ENCODE measurements at places on chromosomes 1 and 21.

GRCh38 chr1:44339731-44340130, 15.3 kb downstream of the ERI3 start:
- no peak for DNase-seq

DNA sequence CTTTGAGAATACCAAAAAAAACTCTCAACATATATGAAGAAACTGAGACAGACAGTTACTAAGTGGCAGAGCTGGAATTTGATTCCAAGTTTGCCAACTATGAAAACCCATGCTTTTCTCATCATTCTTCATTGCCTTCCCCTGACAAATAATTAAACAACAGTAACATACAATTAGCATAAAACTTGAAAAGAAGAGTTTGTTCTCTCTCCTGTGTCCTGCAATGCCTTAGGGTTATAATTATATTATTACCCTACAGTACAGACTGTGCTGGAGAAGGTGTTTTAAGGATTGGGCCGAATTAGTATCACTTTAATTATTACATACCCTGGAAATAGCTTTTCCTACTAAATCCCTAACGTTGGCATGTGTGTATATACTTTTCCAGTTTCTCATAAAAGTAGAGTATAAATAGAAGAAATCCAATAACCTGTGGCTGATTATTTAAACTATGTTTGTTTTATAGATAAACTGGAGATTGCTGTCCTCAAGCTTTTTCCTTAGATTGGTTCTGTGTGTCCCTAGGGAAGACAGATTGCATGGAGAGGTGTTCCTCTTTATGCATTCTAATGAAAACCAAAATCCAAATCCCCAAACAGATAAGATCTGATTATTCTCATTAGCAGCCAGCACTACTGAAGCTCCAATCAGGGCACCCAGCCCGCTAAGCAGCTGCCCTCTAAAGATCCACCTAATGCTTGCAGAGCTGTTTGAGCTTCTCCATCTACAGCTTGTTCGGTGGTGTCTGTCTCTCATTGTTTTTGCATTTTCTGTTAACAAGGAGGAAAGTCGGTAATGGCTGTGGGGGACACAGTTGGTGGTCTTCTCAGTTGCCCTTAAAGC, 156.3 kb downstream of the TM2D1 start:
- no peak for DNase-seq

DNA sequence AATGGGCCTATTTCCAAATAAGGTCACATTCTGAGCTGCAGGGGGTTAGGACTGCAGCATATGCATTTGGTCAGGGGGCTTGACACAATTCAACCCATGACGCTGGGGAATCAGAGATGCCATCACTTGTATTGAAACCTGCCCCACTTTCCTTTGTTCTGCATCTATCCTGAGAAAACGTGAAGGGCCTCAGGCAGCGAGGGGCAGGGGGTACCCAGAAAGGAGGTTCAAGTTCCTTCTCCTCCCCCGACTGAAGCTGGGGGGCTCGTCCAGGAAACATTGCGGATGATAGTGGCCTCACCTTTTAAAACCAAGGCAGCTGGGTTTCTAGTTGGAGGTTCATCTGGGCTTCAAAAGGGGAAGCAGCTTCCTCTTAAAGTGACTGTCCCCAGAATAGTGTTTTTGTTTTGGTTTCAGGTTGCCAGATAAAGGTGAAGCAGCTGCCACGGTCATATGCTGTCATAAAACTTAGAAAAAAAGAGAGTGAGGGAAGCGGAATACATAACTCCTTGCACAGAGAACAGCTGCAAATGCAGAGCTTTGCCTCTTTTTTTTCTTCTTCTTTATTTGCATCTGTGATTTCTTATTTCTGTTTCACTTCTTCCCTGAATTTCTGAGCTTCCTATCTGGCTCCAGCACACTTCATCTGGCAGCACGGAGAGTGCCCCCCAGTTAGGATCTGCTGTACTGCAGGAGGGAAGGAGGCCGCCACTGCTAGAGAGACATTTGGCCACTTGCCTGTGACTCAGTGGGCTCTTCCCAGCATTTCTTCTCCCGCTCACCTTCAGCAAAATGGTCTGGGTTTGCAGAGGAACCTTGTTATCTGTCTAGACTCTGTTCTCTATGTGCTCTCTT, 142.0 kb downstream of the AJAP1 start:
- no peak for DNase-seq

- DNase-seq, result no peak
Measured at GRCh38 chr1:234262007-234262753, 111.1 kb upstream of the COA6 start.

DNA sequence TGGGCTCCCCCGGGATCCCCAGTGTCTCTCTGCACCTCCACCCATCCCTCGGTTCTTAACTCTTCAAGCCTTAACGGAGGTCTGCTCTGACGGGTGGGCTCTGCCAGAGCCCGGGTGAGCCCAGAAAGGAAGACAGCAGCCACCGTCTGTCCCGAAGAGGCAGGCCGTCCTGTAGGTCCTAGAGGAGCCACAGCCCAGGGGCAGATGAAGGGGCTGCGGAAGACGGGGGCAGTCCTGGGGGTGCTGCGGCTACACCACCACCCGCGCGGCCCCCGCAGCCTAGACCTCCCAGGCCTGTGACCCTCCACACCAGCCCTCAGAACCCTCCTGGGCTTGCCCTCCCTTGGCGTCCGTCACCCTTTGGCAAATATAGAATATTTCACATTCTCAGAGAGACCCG, 71.0 kb downstream of the UMODL1 start:
- no peak for DNase-seq

- no peak for DNase-seq
Measured at GRCh38 chr1:90349510-90349909, 354.6 kb downstream of the ZNF326 start.

- DNase-seq, result no peak
Measured at GRCh38 chr1:234246638-234247116, 126.6 kb upstream of the COA6 start.

- no peak for DNase-seq
Measured at GRCh38 chr1:154859151-154859785, 10.8 kb downstream of the KCNN3 start.

- DNase-seq, result no peak
Measured at GRCh38 chr1:223617323-223618070, 48.0 kb downstream of the CAPN8 start.

DNA sequence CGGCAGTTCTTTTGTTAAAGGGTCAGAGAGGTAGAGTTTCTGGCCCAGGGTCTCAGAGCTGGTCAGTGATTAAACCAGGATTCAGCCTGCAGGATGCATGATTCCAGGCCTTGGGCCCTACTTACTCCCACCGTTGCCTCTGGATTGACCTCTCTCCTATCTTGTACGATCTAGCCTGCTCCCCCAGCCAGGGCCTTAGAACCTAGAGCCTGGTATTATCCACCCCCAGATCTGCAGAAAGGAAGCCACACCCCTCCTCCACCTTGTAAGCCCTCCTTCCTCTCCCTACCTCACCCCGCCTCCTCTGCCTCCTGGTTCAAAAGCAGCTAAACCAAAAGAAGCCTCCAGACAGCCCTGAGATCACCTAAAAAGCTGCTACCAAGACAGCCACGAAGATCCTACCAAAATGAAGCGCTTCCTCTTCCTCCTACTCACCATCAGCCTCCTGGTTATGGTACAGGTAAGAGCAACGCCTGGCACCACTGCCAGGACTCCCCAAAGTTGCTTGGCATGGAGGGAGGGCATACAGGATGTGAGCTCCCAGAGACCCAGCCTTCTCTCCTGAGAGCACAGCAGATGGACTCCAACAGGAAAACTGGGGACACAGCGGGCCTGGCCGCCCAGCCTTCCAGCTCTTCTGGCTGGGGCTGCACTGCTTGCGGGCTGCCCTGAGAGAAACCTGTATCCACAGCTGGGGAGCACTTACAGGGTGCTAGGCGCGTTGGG, at the start of gene CD52:
TSS of gene CD52 (plus strand) at position 347 of the 726 bp plus-strand sequence. CDS start at position 407, 60 bp downstream.
- no peak for DNase-seq

DNA sequence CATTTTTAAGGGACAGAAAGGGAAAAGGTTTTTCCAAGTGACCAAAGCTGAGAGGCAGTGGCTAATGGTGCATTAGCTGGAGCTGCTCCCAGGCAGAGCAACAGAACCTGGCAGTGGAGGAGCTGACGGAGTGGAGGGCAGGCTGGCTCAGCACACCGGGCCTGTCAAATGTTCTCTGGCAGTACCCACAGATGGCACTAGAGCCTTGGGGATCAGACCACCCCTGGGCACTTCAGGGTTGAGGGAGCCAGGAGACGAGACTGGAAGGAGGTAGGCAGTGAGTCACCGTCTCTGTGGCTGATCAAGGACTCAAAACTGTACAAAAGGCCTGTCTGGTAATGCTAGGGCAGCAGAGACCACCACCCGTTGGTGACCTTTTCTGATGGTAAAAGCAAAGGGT, 121.7 kb upstream of the KIAA0040 start:
- DNase-seq, result no peak

DNA sequence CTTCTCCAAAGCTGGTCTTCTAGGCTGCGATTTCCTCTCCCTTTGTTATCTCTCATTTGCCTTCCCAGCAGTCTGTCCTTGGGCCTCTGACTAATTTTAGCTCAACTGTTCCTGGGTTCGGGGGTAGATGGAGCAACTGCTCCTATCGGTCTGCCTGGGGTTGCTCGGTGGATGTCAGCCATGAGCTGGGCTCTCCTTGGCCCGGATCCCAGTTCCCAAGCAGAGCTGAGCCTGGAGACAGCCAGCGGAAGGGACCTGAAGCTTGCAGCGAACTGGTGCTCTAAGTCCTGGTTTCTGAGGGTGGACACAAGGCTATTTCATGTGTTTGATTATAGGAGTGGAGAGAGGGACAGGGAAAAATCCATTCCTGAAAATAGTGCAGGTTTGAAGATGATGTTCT, 423.0 kb downstream of the RPS6KC1 start:
- no peak for DNase-seq

DNA sequence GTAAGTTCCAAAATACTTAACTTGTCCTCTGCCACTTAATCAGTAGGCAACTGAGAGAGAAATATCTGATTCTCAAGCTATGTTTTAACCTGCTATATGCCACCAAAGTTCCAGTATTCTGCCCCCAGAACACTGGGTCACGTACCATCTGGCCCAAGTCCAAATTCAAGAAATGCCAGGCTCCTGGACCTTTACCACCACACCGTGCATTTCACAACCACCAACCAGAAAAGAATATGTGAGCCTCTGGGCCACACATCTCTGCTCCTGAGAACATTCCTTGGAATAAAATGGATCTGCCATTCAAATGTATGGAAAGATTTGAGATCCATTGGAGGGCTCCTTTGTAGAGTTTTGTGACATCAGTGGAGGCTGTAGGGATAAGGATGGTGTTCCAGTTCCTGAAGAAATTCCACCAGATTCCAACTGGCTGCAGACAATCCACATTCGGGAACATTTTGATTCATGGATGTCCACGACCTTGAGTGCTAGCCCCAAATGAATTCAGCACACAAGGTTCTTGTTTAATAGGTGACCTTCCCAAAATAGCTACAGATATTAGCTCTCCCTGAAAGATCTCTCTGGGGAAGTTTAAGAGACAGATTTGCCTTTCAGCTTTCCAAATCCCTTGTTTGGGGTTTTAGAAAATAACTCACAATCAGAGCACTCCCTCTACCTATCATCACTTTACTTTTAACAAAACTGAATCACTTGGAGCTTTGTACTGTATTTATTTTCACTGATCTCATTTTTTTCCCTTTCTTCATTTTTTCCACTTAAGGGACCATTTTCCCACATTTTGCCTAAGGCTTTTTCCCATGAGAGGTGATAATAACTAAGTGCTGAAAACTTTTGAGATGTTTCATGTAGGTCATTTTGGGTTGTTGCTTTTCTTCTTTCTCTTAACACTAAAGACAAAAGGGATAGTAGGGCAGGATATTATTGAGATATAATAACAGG, 128.4 kb upstream of the ZC3H11B start:
- DNase-seq, result no peak

DNA sequence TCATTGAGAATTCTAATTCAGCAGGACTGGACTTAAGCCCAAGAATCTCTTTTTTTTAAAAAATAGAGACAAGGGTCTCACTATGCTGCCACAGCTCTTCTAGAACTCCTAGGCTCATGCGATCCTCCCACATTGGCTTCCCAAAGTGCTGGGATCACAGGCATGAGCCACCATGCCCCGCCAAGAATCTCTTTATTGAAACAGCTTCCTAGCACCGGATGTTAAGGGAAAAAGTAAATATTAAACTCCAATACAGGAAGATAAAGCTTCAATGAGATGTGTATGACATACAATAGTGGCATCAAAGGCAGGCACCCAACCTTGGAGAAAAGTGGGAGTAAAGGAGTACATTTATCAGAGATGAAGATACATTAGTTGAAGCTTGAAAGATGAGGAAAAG, 25.5 kb downstream of the PUM1 start:
- no peak for DNase-seq

- DNase-seq, result no peak
Measured at GRCh38 chr1:110051262-110051648, 16.8 kb downstream of the STRIP1 start.

DNA sequence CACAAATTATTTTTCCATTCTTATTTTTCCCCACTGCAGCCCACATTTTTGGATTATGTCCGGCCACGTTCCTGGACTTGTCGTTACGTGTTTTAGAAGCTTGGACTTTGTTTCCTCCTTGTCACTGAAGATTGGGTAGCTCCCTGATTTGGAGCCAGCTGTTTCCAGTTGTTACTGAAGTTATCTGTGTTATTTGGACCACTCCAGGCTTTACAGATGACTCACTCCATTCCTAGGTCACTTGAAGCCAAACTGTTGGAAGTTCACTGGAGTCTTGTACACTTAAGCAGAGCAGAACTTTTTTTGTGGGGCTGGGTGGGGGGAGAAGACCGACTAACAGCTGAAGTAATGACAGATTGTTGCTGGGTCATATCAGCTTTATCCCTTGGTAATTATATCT, 12.2 kb upstream of the AXDND1 start:
- DNase-seq, result peak; percentile 58

DNA sequence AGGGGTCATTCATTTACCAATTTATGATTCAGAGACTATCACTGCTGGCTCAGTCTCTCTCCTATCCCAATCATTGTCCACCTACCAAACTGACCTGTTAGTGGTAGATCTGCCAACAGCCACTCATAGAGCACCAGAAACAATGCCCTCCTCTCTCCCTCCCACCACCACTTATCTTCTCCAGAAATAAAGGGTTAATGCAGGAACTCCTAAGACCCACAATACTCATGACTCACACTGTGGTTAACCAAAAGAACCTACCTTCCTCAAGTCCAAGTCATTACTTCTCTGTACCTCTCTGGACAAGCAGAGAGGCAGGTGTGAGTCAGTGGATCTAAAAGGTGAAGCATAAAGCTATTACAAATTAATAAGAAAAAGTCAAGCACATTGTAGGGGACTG, 40.9 kb upstream of the CAMK1G start:
- DNase-seq, result no peak

GRCh38 chr1:205813755-205814058, 709 bp upstream of the SLC41A1 start:
- no peak for DNase-seq

- DNase-seq, result no peak
Measured at GRCh38 chr1:153774780-153775457, at the start of gene SLC27A3. SLC27A3 (plus strand) TSS chr1:153775407; CDS start chr1:153775498, 91 bp downstream.

DNA sequence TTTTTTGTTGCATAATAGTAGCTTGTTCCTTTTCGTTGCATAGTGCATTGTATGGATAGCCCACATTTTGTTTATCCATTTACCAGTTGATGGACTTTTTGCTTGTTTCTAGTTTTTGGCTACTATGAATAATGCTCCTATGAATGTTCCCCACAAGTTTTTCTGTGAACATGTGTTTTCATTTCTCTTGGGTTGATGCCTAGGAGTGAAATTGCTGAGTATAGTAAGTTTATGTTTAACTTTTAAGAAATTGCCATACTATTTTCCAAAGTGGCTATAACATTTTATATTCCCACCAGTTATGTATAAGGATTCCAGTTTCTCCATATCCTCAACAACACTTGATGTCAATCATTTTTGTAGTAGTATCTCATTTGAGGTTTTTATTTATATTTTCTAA, 84.8 kb upstream of the CACYBP start:
- DNase-seq, result no peak

GRCh38 chr1:234398849-234399381, 25.7 kb downstream of the COA6 start:
- no peak for DNase-seq

Measured in GM04503 (cell line).